ENCODE measurements at places on chromosomes 5 and 9.

DNA sequence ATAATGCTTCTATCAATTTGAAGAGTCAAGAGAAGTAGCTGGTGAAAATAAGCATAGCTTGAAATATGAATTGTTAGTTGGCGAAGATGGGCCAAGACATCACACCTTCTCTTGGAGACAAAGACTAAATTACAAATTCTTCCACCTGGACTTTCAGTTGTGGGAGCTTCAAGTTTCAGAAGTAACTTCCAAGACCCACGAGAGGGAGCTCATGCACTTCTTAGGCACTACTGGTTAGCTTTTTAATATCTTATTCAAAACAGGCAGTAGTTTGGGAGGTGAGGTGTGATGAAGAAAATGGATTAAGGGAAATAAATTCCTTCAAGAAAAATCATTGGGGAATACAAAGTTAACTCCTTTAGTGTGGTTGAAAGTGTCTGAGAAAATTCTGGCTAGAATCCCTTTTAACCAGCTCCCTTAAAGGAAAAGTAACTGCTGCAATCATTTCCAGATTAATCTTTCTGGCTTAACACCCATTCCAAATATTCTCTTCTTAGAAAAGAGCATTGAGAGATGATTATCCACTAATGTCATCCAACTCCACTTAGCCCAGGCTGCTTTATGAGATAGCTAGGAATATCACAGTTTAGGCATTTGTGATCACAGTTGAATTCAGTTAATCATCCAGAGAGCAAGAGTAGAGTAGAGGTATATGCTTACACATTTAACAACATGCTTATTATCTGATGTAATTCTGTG, 139.5 kb upstream of the DMRTA1 start:
- DNase-seq: no peak

GRCh38 chr5:154198611-154199230, 8.2 kb downstream of the GALNT10 start:
- no peak for DNase-seq

DNA sequence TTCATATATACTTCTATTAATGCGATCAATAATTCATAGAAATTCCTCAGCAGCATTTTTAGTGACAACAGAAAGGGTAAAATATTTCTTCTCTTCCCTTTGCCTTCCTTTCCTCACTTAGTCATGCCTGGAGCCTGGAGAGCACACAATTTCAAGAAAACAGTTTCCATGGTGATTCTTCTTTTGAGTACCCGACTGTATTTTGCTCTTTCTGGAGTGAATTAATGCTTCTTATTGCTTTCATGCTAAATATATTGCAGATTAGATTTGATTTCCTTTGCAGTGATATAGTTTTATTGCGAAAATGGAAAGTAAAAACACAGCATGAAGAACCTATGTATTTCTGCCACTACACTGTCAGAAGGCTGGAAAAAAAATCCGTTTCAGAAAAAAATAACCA, 153.5 kb downstream of the PPP2R2B start:
- DNase-seq: no peak

DNA sequence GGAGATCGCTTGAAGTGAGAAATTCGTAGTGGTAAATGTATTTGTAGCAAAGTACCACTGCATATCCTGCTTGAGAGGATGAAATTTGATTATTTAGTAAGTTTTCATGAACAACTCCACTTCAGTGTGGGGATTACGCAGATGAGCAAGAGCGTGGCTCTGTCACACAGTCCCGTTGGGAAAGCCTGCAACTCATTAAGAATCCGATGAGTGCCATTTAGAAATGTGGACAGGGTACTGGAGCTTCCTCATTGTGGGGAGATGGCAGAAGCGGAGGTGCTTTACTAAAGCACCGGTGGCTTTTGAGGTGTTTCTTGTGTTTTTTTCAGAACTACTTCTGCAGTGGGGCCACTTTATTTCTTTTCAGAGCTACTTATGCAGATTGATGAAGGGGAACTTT, 1.4 kb downstream of the TJP2 start:
- DNase-seq: no peak

DNA sequence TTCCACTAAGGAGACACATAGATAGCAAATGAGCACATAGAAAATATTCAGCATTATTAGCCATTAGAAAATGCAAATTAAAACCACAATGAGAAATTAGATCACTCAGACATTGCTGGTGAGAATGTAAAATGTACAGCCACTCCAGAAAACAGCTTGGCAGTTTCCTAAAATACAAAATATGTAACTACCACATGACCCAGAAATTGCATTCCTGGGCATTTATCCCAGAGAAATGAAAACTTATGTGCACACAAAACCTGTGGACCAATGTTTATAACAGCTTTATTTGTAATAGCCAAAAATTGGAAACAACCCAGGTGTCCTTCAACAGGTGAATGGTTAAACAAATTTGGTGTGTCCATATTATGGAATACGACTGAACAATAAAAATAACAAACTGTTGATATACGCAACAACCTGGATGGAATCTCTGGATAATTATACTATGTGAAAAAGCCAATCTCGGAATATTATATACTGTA, 34.8 kb upstream of the SHC3 start:
- no peak for DNase-seq

- DNase-seq: no peak
Observed at GRCh38 chr5:33800241-33800950, 91.4 kb downstream of the ADAMTS12 start.

DNA sequence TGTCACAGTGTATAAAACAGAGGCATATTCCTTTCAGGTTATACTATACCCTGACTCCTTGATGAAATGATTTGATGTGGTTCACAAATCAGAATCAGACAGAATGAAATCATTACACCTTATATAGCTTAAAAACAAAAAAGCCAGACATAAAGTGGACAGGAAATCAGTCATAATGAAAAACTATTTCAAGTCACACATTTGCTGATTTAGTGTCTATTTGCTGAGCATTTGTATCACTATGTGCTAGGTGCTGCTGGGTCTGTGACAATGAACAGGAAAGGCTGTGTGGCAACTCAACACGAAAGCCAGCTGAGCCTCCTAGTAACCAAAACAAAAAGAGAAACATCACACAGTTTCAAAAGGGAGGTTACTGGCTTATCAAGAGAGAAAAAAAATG, 194.0 kb downstream of the EFNA5 start:
- DNase-seq: no peak

GRCh38 chr5:159547466-159548195, 217.3 kb upstream of the IL12B start:
- no peak for DNase-seq

DNA sequence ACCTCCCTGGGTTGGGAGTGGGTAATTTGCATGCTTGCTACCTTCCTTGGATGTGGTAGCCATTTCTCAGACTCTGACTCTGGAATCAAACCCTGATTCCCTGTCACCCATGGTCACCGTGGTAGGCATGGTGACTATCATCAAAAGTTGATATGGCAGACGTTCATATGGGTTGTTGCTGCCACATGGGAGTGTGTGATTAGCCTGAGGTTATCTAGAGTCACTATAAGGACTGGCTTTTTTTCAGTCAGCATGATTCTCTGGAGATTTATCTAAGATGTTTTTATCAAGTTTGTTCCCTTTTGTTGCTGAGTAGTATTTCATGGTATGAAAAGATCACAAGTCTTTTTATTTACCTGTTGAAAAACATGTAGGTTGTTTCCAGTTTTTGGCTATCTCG, 7.0 kb downstream of the RCL1 start:
- DNase-seq: no peak

DNA sequence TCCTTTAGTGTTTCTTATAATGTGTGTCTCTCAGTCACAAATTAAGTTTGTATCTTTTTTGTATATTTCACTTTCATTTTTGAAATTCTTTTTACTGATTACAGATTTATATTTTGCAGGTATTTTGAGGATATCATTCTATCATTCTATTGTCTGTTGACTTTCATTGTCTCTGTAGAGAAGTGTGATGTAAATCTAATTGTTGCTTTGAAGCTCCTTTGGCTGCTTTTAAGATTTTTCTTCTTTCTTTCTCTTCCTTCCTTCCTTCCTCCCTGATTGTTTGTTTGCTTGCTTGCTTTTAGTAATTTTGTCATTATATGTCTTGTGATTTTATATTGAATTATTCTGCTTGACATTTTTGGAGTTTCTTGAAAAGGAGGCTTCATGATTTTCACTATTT, 75.3 kb upstream of the MAST4 start:
- DNase-seq: no peak

- DNase-seq: no peak
Observed at GRCh38 chr9:36401164-36401740, 1.2 kb upstream of the RNF38 start.

GRCh38 chr9:38062498-38063362, 6.3 kb downstream of the SHB start:
- no peak for DNase-seq

GRCh38 chr9:79189511-79189924, 382.2 kb upstream of the TLE4 start:
- DNase-seq: no peak
